ENCODE measurements at places on chromosomes 1 and 21.

GRCh38 chr1:236029428-236029940, 35.4 kb downstream of the NID1 start:
- no peak for DNase-seq

GRCh38 chr21:27693376-27693775, 726.5 kb upstream of the ADAMTS5 start:
- no peak for DNase-seq

- peak; percentile 94 for DNase-seq
Measured at GRCh38 chr1:92476071-92476631, 10.6 kb downstream of the GFI1 start.

- no peak for DNase-seq
Measured at GRCh38 chr1:25020173-25020845, 90.2 kb upstream of the RUNX3 start.

DNA sequence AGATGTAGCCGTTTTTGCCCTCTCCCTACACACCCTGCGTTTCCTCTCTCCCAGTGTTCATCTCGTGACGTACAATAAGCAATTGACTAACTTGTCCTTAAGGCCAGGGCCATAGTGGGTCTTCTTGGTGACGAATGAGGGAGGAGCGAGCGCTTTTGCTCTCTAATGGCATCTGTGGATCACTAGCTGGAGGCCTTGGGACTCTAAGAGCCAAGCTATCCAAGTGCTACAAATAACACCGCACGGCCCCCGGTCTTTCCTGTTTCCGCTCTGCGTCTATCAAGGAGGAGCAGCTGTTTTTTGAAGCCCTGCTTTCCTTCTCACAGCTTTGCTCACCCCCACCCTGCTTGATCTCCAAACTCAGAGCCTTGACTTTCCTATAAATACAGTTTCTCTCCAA, 25.2 kb downstream of the EVA1C start:
- DNase-seq = peak; percentile 90

GRCh38 chr1:51236531-51237350, 668 bp downstream of the RNF11 start:
- peak; percentile 62 for DNase-seq

DNA sequence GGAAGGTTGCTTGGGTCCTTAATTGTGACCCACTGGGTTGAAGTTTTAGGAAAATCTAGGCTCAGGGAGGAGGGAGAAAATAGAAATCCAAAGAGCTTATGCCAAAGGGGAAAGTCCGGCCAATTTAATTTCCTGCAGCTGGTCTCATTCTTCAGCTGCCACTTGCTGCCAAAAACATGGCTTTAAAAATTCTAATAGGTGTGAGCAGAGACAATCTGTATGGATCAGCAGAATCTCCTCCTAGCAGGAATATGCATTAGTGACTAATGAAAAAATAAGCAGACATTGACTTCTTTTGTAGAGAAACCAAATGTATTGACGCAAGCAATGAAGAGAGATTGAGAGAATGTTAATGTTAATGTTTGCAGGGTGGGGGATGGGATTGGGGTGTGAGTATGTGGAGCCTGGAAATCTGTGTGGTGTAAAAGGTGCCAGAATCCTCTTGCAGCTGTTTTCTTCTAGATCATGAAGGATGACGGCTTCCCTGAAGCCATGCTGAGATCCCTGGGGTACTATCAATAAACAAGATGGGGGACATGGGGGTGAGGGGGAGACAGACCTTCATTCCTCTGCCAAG, 35.3 kb downstream of the VWA5B1 start:
- DNase-seq = no peak

DNA sequence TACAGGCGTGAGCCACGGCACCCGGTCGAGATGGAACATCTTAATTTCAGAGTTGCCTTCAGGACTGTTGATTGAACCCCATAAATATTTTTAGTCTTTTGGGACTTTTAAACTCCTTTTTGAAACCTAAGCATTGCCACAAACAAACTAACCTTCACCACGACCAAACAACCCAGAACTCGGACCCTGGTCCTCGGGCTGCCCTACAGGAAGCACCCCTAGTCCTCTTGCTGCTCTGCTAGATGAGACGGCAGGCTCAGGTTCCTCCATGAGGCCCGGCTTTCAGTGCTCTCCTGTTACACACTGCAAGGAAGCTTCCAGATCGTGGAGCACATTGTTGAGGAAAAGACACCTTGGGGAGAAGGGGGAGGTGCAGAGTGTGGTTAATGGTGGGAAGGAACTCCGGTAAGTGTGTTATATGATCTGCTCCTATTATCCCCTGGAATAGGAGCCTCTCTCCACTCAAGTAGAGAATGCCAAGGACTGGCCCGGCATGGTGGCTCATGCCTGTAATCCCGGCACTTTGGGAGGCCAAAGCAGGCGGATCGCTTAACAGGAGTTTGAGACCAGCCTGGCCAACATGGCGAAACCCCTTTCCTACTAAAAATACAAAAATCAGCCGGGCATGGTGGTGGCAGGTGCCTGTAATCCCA, 5.7 kb downstream of the EPHX1 start:
- DNase-seq = no peak

DNA sequence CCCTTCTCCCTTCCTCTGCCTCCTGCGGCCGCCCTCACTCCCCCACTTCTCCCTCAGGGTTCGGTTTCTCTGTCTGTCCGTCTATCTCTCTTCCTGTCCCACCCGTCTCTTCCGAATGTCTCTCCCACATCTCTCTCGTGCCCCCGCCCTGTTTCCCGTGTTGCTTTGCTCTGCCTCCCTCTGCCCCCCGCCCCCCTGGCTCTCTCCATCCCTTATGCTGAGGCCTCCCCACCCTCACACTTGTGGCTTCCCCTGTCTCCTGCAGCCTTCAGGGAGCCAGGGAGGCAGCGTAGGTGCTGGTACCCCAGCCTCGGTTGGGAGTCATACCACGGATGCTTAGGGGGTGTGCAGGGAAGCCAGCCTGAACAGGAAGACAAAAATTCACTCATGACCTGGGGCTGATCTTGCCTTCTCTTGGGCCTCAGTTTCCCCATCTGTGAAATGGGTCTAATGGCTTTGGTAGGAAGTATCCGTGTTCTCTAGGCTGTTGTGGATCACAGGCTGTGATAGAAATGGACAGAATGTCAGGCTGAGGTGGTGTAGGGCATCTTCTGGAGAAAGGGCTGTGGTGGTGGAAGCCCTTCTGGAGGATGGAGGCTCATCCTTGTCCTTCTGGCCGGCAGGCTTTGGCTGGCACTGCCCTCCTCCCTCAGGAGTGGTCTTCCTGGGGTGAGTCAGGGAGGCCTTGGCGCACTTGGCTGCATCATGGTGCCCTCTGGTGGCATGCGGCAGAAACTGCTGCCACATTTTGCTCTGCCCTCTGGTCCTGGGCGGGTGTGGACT, 55.5 kb downstream of the FOXO6 start:
- peak; percentile 78 for DNase-seq

DNA sequence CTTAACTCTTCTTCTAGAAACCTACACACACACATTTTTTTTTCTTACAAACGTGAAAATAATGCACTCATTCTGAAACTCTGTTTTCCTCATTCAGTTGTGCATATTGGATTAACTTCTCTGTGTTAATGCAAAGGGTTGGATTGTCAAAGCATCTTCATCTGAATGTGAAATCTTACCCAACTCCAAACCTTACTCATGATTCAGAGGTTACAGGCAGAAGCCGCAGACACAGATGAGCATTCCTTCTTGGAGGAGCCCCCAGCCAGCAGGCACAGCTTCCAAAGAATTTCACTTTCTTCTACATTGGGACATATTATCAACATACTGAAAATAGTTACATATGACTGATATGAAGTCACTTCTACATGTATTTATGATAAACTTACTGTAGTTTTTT, 15.7 kb downstream of the PATJ start:
- DNase-seq = no peak

GRCh38 chr1:159341736-159342135, 39.6 kb downstream of the FCER1A start:
- DNase-seq = no peak

DNA sequence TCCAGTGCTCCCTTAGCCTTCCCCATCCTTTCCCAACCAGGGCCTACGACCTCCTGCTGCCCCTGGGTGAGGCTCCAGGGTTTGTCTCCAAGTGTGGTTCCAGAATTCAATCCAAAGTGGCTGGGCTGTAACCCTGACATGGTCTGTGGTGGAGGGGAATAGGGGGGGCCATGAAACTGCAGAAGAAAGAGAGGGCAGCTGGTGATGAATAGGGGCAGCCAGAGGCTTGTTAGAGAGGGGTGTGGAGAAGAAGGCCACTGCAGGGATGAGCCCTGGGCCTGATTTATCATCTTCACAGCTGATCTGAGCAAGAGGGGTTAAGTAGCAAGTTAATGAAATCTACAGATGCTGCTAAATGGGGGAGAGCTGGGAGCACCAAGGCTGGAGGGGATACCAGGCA, 12.9 kb upstream of the ERI3 start:
- DNase-seq = no peak

GRCh38 chr1:17460219-17460618, 20.7 kb upstream of the RCC2 start:
- DNase-seq = no peak

GRCh38 chr1:29687166-29687565, 450.8 kb downstream of the PTPRU start:
- DNase-seq = no peak

GRCh38 chr1:57982852-57983251, 559.0 kb upstream of the DAB1 start:
- no peak for DNase-seq

DNA sequence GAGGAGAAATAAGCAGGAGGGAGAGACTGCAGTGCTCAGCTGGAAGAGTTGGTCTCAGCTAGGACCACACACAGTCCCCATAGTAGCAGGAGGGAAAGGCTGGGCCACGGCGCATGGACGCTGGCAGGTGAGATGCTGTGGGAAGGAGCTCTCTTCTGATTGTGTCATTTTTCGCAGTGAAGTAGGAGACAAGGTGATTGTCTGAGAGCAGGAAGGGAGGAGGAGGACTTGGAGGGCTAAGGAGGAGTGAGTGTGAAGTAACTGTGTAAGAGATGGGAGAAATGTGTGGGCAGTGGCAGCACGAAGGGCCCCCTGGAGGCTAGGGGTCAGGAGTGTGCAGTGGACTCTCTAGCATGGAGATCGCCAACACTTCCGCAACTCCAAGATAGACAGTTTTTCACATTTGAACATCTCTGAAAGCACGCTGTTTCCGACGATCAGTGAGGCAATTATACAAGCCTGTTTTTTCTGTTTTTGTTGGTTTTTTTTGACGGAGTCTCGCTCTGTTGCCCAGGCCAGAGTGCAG, 26.4 kb upstream of the KCNC4 start:
- no peak for DNase-seq

- DNase-seq = no peak
Measured at GRCh38 chr1:6385488-6386191, 7.9 kb downstream of the ACOT7 start.

- peak; percentile 38 for DNase-seq
Measured at GRCh38 chr1:245516284-245516759, 361.5 kb downstream of the KIF26B start.

GRCh38 chr1:207871117-207871649, 39.7 kb downstream of the CD34 start:
- DNase-seq = no peak

DNA sequence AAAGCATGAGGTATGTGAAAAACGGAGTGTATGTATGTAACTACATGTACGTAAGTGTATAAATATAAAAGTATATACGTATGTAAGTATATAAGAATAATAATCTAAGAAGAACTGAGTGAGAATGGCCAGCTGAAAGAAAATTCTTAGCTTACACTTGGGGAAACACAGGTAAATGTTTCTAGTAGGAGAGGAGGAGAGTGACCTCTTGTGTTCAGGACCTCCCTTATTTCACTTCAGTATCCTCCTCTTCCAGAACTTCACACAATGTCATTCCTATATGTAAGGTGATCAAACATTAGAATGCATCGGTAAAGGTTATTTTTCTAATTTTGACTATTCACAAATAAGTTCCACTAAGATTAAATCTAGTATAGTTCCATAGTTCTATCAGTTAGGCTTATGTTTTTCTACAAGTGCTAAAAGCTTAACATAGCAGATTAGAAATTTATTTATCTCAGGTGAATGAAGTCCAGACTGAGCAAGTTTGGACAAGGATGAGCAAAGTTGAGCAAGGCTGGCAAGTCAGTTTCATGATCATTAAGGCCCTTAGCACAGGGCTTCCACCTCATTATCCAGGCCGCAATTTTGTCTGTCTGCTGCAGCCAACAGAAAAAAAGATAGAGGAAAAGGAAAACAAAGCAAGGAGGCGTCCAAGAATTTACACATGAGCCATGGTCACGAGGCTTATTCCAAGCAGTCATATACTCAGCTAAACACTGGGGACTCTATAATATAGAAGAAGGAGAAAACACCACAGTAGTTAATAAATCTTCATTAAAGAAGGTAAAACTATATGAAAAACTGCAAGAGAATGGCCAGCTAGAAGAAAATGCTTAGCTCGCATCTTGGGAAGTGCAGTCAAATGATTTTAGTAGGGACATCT, 7.1 kb upstream of the MROH9 start:
- no peak for DNase-seq

- DNase-seq = no peak
Measured at GRCh38 chr21:27831177-27831576, 864.3 kb upstream of the ADAMTS5 start.

GRCh38 chr1:23732363-23733224, 10.7 kb upstream of the ELOA start:
- no peak for DNase-seq

GRCh38 chr1:68011657-68012375, 38.6 kb downstream of the DIRAS3 start:
- DNase-seq = no peak

GRCh38 chr1:2248127-2248826, 20.2 kb downstream of the SKI start:
- no peak for DNase-seq

GRCh38 chr1:111347026-111347425, 56.4 kb downstream of the CHIA start:
- DNase-seq = no peak

DNA sequence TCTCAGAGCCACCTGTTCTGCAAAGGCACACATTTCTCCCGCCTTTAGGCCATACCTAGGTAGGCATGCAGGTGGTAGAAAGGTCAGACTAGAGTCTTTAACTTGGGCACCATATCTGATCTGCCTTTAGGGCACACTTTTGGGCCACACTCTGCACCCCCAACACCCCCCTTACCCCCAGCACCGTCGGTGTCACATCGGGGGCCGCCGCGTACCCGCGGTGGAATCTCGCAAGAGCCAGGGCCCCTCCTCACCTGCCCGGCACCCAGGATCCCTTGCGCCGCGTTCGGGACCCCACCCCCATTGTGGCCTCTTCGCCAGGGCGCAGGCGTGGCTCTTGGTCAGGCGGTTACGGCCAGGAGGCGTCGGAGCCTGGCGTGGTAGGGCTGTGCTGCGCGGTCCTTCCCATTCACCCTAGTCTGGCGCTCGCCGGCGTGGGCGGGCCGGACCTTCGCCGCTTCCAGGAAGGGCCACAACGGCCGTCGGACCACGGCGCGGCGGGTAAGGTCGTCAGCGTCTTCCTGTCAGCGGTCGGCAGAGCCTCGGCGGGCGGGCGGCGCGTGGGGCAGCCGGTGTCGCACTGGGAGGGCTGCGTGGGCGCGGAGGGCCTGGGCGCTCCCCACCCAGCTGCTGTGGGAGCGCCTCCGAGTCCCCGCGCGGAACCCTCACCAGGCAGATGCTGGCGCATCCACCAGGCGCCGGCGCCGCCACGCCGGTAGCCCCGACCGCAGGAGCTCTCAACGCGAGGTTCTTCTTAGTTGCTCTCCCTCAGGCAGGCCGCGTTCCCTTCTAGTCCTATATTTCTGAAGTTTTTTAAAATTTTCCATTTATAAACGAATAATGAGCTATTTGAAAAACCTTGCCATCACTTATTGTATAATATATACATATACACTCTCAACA, at the start of gene DNAH14:
DNAH14 (plus strand) TSS at position 341 of the 903 bp plus-strand sequence. CDS start 23,028 bp downstream, outside the sequence.
- DNase-seq = peak; percentile 34

Data from common myeloid progenitor, CD34-positive (primary cell).